ENCODE measurements at places on chromosomes 16 and 17.

- no peak for DNase-seq
Measured at GRCh38 chr17:78643326-78643725, 66.1 kb upstream of the DNAH17 start.

GRCh38 chr17:7497228-7497627 is 13.1 kb downstream of the POLR2A start:
- DNase-seq, result no peak

DNA sequence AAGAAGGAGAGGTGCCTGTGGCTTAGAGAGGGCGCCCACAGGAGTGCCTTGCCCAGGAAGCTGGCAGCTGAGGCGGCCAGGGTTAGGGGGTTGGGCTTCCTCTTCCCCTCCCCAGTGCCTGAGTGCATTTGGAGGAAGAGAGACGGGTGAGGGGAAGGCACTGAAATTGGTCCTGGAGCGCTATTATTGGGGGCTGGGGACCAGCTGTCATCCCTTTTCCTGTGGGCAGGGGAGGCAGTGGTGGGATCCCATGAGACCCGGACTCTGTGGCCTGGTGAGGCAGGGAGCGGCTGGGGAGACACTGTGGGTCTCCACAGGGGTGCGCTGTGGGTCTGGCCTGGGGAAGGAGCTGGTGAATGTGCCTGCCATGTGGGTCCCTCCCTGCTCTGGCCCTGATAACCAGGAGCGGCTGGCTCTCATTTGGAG is 259.7 kb downstream of the SEC14L1 start:
- no peak for DNase-seq

- peak; percentile 67 for DNase-seq
Measured at GRCh38 chr17:1438593-1439083, 17.4 kb downstream of the CRK start.

DNA sequence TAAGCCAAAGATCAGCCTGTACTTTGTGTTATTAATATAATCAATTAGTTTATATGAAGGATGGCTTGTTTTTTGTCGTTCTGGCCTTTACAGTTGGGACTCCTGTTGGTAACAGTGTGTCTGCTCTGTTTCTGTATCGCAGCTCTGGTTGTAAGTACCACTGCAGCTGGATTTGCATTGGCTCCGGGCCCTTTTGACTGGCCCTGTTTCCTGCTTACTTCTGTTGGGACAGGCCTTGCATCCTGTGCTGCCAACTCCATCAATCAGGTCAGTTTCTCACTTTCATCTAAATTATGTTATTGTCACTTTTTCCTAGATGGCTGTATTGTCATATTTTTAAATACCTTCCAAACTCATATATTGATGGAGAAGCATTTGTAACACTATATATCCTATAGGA is 32.7 kb downstream of the COX10 start:
- no peak for DNase-seq

DNA sequence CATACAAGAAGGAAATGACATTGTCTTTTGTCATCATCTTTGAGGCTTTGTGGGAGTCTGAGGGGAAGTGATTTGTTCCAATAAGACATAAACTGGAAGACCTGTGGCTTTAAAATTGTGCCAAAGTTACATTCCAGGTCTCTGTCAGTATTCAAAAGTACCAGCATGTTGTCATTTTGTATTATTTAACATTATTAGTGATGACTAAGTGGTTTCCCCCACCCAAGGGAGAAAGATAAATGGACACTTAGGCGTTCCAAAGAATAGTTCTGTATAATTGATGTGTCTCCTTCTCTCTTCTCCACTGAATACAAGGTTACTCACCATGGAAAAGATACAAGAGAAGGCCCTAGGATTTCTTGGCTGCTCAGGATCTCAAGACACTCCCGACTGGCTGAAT is 3.8 kb downstream of the CFAP97D1 start:
- no peak for DNase-seq

GRCh38 chr17:74601944-74602572 is 10.0 kb upstream of the CD300LD start:
- no peak for DNase-seq

- no peak for DNase-seq
Measured at GRCh38 chr17:10698096-10698818, 863 bp downstream of the ADPRM start.

DNA sequence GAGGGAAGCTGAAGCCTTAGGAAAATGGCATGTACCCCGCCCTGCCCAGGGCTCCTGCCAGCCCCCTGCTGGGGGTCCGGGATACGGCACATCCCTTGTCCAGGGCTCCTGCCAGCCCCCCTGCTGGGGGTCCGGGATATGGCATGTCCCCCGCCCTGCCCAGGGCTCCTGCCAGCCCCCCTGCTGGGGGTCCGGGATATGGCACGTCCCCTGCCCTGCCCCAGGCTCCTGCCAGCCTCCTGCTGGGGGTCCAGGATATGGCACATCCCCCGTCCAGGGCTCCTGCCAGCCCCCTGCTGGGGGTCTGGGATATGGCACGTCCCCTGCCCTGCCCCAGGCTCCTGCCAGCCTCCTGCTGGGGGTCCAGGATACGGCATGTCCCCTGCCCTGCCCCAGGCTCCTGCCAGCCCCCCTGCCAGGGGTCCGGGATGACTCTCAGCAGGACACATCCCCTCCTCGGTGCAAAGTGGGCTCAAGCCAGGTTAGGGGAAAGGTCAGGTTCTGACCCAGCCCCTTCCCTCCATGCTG is 43.2 kb downstream of the RPH3AL start:
- DNase-seq, result no peak

DNA sequence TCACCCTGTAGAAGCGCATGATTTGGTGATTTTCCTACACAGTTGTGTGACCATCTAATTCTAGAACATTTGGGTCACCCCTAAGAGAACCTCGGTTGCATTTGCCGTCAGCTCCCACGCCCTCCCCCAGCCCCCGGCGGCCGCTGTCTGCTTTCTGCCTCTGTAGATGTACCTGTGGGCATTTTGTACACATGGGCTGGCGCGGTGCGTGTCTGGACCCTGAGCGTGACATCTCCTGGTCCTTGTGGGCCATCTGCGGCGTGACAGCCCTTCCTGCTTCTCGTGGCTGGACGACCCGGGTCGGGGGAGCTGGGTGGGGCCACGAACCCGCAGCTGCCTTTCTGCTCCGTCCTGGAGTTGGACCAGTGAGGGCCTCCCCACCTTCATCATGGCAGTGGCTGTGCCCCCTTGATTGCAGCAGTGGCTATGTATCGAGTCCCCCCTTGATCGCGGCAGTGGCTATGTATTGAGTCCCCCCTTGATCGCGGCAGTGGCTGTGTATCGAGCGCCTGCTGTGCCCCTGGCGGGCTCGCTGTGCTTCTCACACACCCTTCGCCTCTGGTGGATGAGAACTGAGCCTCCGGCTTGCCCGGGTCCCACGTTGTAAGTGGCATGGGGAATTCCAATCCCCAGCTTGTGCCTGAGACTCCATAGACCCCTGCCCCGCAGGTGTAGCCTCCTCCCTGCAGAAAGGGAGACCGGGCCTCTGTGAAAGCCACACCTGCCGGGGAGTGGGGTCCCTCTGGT is 24.1 kb downstream of the GSE1 start:
- no peak for DNase-seq

- no peak for DNase-seq
Measured at GRCh38 chr16:57127037-57127763, 34.8 kb downstream of the CPNE2 start.

- DNase-seq, result no peak
Measured at GRCh38 chr17:17300624-17301568, 2.3 kb upstream of the NT5M start.

GRCh38 chr17:427891-428290 is 75.3 kb upstream of the RPH3AL start:
- DNase-seq, result no peak

DNA sequence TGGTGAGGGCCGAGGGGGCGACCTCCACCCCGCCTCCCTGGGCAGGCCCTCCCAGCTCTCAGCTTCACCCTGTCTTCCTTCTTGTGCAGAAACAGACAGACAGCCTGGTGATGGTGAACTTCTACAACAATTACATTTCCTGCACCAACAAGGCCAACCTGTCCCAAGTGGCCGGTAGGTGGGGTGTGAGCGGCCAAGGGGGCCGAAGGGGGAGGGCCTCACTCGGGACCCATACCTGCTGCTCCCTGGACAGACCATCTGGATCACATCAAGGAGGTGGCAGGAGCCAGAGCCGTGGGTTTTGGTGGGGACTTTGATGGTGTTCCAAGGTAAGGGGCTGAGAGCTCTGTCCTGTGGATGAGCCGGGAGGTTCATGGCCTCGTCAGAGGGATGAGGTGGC is 20.1 kb downstream of the CHMP1A start:
- DNase-seq, result no peak

DNA sequence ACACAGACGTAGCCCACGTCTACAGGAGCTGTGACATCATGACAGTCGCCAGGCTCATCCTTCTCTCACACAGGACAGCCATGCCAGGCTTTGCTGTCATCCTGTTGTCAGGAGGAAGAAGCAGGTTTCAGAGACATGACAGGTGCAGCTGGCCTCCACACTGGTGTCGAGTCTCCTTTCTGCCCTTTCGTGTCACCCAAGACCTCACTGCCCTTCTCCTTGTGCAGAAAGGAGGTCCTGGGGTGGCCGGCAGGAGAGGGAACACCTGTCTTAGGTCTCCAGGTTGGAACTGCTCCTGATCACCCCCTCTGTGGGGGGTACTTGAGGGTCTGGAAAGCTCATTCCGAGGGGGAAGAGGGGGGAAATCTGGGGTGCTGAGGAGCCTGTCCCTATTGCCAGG is 41.6 kb upstream of the IRF8 start:
- no peak for DNase-seq

GRCh38 chr17:17236295-17237025 is 508 bp downstream of the FLCN start:
- no peak for DNase-seq

DNA sequence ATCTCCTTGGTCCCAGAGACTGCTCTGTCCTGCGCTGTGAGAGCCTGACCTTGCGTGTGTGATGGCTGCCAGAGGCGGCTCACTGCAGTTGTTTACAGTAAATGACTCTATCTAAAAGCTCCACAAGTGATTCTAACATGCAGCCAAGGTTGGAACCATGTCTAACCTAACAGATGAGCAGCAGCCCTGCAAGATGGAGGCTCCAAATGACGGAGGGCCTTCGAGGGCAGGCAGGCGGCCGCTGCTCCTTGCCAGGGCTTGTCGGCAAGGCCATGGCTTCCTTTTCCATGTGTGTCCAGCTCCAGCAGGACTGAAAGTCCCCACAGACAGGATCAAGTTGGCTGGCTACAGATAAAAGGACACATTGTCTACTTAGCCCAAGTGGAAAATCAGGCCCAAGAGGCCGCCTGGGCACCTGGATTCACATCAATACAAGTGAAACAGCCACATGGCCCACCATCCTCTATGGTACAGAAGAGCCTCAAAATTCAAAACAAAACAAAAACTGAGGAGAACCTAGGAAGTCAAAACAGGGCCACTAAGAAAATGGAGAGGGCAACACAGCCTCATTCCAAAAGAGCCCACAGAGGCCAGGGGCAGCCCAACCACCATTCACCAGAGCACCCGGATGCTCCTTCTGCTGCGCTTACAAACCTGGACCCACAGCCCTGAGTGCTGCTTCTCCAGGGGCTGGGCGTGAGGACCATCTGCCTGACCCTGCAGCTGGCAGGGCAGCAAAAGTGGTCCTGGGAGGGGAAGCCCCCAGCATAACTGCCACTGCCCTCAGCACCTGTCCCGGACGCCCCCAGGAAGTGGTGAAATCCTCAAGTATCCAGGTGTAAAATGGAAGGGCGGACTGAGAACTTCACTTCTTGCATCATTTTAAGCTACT is 65.0 kb downstream of the AMFR start:
- no peak for DNase-seq

GRCh38 chr17:39064819-39065218 is 86.6 kb downstream of the PLXDC1 start:
- no peak for DNase-seq

DNA sequence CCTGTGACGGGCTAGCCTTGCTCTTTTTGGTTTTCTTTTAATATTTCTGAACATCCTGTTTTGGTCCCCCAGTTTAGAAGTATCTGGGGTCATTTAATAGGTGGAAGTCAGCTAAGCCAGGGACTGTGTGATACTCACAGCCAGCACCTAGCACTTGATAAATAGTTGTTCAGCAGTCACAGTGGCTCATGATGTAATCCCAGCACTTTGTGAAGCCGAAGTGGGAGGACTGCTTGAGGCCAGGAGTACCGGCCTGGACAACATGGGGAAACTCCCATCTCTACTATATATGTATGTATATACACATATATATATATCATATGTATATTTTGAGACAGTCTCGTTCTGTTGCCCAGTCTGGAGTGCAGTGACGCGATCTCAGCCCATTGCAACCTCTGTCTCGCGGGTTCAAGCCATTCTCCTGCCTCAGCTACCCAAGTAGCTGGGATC is 1.8 kb upstream of the ZNRF1 start:
- no peak for DNase-seq

DNA sequence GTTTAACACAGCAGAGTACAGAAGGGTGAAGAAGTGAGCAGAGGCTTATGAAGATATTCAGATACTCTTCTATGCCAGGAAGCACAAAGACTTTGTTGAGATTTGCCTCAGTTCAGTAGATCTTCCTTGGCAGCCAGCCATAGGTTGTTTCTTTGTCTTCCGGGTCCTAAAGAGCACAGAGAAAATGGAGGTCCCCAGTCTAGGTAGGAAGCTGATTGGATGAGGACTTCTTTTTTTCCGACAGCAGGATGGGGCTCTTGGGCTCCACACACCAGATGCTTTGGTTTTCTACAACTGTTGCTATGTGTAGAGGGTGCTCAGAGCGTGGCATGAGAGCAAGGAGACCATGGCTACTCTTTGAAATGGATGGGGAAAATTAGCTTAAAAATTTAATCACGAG is 8.3 kb upstream of the CDC6 start:
- DNase-seq, result no peak

- no peak for DNase-seq
Measured at GRCh38 chr17:73323409-73324159, 11.8 kb upstream of the CDC42EP4 start.

DNA sequence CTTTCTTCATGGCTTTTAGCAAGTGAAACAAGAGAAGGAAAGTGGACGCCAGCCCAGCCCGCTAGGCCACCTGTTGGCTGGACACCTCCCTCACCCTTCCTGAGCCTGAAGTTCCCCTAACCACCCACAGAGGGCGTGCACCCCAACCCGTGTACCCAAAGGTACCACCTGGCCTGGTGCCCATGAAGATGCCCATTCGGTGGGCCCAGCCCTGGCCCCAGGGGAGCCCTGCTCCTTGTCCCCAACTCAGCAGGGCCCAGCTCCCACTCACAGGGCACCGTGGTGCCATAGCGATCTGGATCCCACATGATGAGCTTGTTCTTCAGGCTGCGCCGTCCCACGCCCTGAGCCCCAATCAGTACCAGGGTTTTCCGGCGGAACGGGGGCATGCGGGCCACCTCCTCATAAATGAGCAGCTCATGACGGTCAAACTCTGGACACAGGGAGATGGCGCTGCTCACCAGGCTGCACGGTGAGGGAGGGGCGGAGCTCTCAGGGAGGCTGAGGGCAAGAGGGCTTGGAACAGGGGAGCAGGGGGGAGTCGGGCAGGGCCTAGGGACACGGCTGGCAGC is 26.8 kb downstream of the MPP2 start:
- DNase-seq, result no peak

- no peak for DNase-seq
Measured at GRCh38 chr17:48484850-48485249, 46.0 kb downstream of the HOXB1 start.
